ENCODE measurements at places on chromosomes 12 and 14.

DNA sequence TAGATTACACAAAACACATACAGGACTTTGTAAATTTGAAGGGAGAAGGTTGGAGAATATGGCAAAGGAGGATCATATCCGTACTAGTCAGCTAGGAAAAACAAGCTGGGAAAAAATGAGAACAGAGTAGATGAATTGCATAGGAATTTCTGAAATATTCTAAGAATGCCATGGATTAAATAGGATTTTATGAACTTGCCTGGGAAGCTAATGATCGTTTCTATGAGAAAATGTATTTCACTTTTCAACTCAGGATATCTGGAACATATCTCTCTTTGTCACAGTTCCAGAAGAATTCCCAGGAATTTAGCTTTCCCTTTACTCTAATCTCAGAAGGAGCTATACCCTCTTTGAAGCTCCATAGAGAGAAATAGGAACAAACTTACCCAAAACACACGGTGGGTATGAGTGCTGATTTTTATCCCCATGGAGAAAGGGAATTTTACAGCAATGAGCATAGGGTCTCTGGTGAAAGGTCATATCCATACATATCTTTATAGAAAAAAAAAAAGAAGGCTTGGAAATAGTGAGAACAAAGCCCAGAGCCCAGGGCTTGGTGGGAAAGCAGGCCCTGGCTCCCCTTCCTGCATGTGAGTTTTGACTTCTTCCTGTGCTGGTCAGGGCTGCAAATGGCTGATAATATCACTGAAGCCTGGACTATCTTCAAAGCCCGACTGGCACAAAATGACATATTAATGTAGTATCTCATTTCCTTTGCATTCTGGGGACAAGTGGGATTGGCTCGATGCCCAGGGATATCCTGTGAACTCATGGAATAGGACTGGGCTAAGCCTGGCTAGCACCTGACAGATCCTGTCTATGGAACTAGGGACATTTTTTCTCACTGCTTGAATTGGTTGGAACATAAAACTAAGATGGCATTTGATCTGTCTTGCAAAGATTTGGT, 136.3 kb downstream of the AEBP2 start:
- peak; percentile 70 for DNase-seq

- no peak for DNase-seq
Measured at GRCh38 chr12:386651-387050, 2.5 kb downstream of the KDM5A start.

DNA sequence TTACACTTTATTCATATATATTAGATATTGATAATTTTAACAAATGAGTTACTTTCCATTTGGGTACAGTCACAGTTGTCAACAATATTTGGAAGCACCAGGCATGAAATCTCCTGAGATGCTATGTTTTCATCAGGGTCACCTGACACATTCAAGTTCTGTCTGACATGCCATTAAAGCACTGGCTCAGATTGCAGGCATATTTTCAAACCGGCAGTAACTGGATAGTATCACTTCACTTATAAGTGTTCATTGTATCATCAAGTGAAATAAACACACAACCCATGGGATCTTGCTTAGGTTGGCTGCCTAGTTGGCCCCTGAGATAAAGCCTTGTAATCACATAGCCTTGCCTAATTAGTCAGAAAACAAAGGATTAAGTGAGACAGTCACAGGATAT, 4.8 kb downstream of the IFNG start:
- DNase-seq, result no peak

DNA sequence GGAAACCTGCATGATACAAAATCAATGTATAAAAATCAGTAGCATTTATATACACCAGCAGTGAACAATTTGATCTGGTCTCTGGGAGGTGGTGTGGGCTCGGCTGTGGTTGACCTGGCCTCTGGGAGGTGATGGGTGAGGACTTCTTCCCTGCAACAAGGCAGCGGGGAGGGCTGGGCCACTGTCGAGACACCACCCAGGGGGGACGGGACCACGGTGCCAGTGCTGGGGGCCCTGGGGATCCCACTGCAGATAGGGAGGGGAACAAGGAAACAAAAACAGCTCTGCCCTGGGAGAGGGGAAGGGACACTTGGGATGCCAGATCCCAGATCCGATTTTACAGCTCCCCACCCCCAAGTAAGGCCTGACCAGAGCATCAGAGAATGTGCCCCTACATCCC, 189.6 kb upstream of the SFSWAP start:
- no peak for DNase-seq

DNA sequence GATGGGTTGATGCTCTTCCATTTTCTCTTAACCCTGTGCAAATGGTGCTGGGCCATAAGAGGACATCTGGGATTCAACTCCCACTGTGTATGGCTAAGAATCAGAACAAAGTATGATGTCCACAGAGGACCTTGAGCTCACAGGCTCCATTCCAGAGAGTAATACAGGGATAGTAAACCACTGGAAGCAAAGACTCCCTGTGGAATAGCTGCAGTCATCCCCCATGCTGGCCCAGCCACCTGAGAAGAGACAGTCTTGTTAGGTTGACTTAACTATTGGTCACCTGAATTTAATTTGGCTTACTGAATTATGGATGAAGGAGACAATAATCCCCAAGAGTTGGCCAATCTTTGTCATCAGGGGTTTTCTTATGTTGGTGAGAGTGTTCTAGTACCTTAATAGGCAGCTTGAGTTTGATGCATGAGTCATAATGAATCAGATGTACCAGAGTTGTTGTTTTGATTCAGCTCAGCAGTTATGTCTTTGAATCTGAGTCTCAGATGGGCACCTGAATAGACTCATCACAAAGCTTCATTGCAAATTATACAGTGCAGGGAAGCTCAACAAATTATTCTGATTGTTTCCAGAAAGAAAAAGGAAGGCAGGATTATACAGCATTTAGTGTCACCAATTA, 122.7 kb downstream of the SSPN start:
- no peak for DNase-seq

DNA sequence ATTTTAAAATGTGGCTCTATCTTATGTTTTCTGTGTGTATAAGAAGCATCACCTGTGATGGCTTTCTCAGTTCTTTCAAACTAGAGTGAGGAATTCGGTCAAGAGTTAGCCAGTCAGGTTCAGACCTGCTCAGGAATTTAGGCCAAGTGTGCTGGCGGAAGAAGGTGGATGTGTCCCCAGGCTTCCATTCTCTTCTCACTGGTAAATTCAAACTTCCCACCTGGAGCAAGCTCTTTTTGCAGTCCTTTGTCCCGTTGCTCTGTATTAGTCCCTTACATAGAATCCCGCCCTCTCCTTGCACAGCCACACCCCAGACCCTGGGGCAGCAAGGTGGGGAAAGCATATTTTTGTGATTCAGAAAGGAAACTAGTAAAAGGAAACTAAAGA, 124.7 kb upstream of the PWP1 start:
- no peak for DNase-seq

GRCh38 chr14:36756226-36756625, 94.6 kb downstream of the PAX9 start:
- no peak for DNase-seq
